Endodermal cell (in vitro differentiated cells): ENCODE measurements at places on chromosomes 11 and 22.
A peak's percentile ranks its signal among the peaks of the same experiment; 100 is the strongest.

DNA sequence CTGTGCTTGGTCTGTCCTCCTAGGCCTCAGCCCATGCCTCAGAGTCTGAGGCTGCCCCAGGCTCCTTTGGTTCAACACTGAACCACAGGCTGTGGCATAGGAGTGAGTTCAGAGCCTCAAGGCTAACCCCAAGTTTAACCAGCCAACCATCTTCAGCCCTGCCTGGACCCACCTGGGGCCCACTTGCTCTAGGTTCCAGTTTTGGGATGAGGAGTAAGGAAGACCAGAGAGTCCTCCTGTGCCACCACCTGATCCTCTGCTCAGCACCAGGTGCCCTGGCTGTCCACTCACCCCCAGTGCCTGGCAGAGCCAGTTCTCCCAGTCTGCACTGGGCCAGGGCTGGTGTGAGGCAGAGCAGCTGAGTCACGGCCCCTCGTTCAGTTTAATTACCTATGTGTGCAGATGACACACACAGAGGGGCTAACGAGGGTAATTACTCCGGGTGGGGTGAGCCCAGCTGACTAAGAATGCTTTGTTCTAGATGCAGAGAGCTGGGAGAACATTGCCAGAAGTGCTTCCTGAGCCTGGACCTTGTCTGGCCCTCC, 12.0 kb upstream of the TMPRSS13 start:
- H3K36me3 ChIP-seq: no peaks in the 10 kb centered on the region
- no peak overlapping the region for H3K27ac ChIP-seq
- DNase-seq: peak; percentile 16
- H3K27me3 ChIP-seq: no peaks in the 10 kb centered on the region

GRCh38 chr11:122337241-122337640, 221.2 kb upstream of the BLID start:
- H3K36me3 ChIP-seq: no peaks in the 10 kb centered on the region
- H3K4me1 ChIP-seq: no peaks in the 10 kb centered on the region
- no peak overlapping the region for H3K27ac ChIP-seq
- no peak overlapping the region for H3K4me3 ChIP-seq
- no peak for DNase-seq

DNA sequence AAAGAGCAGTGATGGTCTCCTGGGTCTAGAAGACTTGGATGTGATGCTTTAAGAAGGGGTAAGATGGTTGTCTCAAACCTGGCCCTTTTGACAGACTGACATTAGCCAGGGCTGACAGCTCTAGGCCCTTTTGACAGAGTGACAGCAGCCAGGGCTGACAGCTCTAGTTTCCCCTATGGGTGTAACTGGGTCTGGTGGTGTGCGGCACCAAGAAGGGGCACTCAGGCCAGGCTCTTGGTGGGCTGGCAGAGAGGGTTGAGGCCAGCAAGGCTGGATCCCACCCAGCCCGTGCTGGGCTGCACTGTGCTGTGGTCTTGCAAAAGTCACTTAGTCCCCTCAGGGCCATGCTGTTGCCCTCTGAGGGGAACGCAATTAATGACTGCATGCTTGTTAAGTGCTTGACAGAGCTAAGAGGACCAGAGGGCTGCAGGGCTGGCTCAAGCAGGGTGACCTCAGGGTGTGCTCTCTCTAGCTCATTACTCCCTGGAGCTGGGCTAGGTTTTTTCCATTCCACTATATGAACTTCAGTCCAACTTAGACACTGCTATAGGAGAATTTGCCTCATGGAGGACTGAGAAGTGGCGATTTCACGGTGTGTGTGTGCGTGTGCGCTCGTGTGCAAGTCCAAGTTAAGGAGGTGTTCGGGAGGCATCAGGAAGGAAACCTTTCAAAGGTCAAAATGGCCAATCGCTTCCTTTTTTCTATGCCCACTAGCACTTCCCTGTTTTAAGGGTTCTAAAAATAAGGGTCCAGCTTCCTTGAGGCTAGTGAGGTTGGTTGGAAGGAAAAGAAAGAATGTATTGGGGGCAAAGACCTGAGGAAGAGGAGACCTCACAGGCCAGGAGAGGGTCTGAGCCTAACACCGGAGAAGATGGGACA, 4.4 kb downstream of the UBASH3B start:
- no peak overlapping the region for H3K27ac ChIP-seq
- H3K27me3 ChIP-seq: peaks cover 66% of the 10 kb centered on the region
- H3K4me1 ChIP-seq: peaks cover 11% of the 10 kb centered on the region

GRCh38 chr11:92803391-92803790, 166.1 kb upstream of the MTNR1B start:
- no peak for DNase-seq
- no peak overlapping the region for H3K4me3 ChIP-seq
- peaks cover 19% of the 10 kb centered on the region for H3K36me3 ChIP-seq
- H3K27me3 ChIP-seq: no peaks in the 10 kb centered on the region

DNA sequence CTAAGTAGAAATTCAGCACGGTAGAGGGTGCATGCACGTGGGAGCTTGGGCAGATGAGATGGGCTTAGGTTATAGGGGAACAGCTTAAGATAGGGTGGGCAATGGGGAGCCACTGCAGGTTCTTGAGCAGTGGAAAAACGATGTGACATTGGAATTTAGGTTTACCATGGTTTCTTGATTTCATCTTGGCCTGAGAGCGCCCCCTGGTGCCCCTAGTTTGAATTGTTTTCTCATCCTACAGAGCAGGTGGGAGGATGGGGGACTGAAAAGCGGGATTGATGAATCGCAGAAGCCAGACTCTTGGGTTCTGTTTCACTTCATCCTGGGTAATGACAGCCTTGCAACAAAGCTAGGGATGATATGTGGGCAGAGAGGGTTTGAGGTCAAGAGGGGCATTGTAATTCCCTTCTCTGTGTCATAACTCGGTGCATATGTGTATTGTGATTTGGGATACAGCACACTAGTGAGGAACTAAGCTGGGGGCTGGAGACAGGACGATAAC, 6.7 kb upstream of the MCAM start:
- H3K27ac ChIP-seq: no peak overlapping the region
- no peak overlapping the region for H3K4me3 ChIP-seq
- H3K4me1 ChIP-seq: peaks cover 12% of the 10 kb centered on the region
- H3K27me3 ChIP-seq: no peaks in the 10 kb centered on the region
- no peaks in the 10 kb centered on the region for H3K36me3 ChIP-seq
